NCI-H774 (cell line): ENCODE measurements at places on chromosomes 1 and 21.
A peak's percentile ranks its signal among the peaks of the same experiment; 100 is the strongest.

- no peak for DNase-seq
Observed at GRCh38 chr1:71657891-71658679, 577.2 kb upstream of the ZRANB2 start.

DNA sequence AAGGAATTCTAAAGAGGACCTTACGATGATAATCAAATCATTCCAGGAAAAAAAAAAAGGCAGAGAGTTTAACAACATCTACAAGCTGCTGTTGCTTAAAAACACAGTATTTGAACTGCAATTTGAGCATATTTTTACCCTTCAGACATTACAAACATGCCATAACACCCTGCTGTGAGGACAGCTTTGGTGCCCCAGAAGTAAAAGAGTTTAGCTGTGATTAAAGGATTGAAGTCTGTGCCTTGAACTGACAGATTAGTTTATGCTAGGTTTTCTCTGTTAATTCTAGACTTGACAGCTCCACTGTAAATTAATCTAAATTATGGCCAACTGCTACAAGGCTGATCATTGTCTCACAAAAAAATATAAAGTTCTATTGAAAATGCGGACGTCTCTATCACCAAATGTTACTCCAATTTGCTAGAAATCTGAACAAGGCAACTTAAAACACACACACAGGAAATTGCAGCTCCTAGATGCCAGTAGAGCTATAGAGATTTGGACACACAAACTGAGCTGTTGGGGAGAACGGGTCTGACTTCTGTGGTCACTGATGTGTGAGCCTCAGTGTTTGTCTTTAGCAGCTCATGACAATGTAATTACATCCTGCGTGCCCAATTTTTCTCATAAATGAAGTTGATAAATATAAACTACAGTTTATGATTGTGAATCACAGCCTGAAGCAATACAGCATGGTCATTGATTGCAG, 217.9 kb downstream of the NTNG1 start:
- DNase-seq, result no peak

- no peak for DNase-seq
Observed at GRCh38 chr1:5505944-5506343, 486.3 kb downstream of the NPHP4 start.

GRCh38 chr1:116415699-116416533, 42.9 kb downstream of the ATP1A1 start:
- DNase-seq, result no peak

DNA sequence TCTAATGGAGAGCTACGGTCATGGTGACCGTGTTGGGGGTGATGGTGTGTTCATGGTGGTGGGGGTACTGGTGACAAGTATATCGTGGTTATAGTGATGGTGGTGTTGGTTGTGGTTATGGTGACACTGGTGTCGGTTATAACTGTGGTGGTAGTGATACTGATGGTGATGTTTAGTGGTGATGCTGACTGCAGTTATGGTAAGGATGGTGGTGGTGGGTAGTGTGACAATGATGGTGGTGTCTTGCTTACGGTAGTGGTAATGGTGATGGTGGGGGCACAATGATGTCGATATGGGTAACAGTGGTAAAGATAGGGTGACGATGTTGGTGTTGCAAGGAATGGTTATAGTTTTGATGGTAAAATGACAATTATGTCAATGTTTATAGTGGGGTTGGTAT, 98.9 kb upstream of the SLC2A1 start:
- no peak for DNase-seq

DNA sequence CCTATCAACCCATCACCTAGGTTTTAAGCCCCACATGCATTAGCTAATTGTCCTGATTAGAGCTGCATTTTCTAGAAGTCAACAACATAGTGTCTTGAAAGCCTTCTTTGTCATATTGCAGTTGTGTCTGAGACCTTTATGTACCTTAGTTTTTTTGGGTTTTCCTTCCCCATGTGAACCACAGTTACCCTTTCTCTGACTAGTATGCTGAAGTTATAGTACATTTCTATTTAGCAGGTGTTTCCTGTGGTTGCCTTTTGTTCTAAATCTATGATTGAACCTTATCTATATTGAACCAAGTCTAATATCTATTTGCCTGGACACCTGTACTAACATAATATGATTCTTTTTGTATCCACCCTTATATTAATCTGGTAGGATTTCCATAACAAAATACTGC, 135.6 kb downstream of the ST6GALNAC3 start:
- DNase-seq, result no peak

DNA sequence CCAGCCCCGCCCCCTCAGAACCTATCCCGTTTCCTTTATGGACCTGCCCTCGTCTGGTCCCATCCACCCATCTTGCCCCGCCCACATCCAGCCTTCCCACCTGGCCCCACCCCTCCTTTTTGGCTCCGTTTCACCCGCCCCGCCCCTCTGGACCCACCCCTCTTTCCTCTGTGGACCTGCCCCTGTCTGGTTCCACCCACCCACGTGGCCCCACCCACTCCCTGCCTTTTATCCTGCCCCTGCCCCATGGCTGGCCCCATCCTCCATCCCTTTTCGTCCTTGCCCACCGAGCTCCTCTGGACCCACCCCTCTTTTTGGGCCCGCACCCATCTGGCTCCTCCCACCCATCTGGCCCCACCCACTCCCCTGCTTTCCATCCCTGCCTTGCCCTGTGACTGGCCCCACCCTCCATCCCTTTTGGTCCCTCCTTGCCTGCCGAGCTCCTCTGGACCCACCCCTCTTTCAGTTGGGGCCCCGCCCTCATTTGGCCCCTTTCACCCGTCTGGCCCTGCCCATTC, 177.3 kb downstream of the CAMTA1 start:
- peak; percentile 83 for DNase-seq

GRCh38 chr21:32693581-32693980, 34.2 kb downstream of the SYNJ1 start:
- DNase-seq, result no peak

DNA sequence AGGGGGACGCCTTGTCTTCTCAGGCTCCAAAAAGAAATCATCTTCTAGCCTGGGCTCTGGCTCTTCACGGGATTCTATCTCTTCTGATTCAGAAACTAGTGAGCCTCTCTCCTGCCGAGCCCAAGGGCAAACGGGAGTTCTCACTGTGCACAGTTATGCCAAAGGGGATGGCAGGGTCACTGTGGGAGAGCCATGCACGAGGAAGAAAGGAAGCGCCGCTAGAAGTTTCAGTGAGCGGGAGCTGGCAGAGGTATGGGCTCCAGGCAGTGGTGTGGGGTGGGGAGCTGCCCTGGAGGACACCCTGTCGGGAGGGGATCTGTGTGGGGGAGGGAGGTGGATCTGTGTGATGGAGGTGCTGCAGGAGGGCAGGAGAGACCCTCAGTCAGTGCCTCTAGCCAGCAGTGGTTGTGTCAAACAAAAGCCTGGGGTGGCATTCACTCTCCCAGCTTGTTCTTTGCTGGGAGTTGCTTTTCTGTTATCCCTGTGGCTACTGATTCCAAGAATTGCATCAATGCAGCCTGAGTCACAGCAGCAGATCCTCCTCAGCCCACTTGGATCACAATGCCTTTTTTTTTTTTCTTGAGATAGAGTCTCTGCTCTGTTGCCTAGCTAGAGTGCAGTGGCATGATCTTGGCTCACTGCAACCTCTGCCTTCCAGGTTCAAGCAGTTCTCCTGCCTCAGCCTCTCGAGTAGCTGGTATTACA, 21.8 kb downstream of the KDM4A start:
- no peak for DNase-seq

GRCh38 chr1:85611425-85611824, 30.9 kb downstream of the CCN1 start:
- no peak for DNase-seq

DNA sequence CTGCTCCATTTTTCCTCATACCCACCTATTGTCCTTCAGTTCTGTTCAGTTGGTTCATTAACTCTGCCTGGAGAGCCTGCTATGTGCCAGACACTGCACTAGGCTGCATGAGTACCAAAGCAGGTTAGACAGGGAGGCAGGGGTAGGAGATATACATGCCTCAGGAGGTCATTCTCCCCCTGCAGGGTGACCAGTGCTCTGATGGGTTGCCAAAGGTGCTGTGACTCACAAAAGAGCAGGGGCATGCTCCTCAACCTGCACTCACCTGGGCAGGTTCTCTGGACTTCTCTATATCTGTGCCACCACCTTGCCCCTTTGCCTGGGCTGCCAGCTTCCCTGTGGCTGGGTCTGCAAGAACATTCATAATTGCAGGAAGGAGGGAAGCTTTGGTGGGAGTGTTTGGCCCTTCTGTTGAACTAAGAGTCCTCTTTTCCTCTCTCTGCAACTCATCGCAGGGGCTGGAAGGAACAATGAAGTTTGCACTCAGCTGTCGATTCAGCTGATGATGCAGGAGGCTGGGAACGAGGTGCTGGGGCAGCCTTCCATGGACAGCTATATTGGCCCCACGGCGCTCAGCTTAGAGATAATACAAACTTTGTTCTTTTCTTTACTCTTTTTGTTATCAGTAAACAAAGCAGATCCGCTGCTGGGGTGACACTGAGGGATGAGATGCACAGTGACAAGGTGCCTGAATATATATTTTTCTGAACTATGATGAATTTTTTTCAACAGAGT, 356.4 kb upstream of the PLXNA2 start:
- DNase-seq, result no peak

- peak; percentile 26 for DNase-seq
Observed at GRCh38 chr1:23980728-23981070, 572 bp upstream of the SRSF10 start.

GRCh38 chr1:200253774-200254495, 155.9 kb downstream of the ZNF281 start:
- DNase-seq, result no peak

GRCh38 chr1:4633346-4633745, 21.1 kb upstream of the AJAP1 start:
- DNase-seq, result no peak

DNA sequence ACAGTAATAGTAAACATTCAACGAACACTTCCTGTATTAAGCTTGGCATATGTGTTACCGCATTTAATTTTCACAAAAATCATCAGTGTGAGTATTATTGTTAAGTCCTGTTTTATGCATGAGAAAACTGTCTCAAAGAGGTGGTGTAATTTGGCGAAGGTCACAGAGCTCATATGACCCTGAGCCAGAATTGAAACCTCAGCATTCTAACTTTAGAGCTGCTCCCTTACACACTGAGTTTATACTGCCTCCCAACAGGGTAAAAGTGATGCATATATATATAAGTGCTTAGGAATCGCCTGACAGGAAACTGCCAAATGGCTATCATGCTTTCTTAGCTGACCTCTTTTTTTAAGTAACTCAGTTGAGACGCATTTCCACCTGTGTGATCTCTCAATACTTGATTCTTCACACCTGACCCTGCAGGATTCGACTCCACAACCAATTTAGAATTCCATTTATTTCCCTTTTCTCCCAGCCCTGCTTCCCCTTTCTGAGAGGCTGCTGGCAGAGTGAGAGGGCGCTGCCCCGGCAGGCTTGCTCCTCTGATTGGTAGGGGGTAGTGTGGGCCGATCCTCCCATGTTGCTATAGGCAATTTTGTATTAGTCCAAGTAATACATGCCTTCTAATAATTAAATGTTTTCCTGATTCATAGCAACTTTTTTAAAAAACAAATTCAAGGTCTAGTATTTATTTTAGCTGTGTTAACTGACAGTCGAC, 40.5 kb downstream of the ZBTB40 start:
- DNase-seq, result no peak

DNA sequence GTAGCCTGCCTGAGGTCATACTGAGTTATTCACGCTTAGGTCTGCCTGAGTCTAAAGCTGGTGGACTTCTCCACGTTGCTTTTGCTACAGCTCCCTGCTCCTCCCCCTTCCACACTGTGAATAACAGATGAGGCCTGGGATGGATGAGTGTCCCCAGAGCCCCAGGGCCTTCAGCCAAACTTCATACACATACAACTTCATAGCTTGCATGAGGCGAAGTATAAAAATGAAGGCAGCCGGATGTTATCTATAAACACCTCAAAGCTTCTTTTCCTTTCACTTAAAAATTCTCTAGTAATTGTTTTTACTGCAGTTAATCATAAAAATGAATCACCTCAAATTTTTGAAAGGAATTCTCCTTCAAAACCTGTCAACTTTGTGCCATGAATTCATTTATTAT, 70.2 kb downstream of the DAB1 start:
- no peak for DNase-seq

DNA sequence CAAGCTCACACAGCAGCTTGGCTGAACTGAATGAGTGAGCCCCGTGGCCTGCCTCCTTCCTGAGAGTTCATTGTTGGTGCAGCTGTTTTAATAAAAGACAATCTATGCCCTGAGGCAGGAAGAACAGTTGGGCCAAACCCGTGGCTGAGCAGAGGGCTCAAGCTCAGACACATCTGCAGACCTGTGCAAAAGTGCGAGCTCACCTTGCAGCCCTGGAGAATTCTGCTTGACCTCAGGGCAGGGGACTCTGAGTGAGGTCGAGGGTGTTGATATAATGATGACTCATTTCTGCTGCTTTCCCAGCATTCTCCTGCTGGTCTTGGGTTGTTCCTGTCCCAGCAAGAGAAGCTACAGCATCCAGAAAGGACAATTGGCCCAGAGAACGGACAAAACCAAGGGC, 61.0 kb downstream of the ATP5PO start:
- no peak for DNase-seq

GRCh38 chr1:40305451-40305850, 11.6 kb downstream of the COL9A2 start:
- no peak for DNase-seq

GRCh38 chr1:212229654-212230053, 55.6 kb upstream of the PPP2R5A start:
- no peak for DNase-seq

DNA sequence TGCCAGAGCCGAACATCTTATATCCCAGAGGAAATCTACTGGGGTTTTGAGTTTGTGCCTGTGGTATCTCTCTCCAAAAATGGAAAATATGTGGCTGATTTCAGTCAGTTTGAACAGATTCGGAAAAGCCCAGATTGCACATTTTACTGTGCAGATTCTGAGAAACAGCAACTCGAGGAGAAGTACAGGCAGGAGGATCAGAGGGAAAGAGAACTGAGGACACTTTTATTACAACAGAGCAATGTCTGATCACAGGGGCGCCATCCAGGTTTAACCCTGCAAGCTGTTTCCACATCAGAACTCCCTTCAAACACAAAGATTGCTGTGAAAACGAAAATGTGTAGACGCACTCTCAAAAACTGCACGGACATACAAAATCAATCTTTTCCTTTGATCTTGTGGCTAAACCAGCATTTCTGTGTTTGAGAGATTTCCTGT, 43.4 kb downstream of the KCNJ15 start:
- no peak for DNase-seq

DNA sequence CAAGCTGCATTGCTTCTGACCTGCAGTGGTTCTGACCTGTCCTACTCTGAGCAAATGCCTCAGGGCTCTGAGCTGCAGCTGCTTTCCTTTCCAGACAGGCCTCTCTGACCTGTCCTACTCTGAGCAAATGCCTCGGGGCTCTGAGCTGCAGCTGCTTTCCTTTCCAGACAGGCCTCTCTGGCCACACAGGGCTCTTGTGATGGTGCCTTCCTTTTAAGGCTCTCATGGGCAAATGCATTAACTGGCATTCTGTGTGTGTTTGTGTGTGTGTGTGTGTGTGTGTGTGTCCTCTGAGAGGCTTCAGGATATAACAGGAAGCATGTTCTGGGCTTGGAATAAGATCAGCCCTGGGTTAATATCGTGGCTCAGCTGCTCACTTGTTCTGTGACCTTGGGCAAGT, 131.3 kb downstream of the NTPCR start:
- no peak for DNase-seq
